Bone marrow (tissue), 2 donors: ENCODE measurements at places on chromosomes 11 and 22.

DNA sequence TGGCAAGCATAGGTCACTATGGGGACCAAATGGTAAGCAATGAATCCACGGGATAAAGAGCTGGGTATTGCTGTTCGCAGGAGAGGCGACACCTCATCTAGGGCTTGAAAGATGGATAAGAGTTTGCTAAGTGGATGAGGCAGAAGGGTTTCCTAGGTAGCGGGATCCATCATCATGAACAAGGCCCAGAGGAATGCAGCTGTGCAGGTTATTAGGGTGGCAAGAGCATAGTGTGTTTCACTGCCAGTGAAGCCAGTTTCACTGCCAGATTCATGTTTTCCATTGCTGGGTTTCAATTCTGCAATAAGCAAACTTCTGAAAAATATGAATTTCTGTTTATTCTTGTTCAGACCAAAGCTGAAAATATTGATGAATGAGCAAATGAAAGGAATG, 27.2 kb downstream of the WEE1 start:
- no peak for DNase-seq

DNA sequence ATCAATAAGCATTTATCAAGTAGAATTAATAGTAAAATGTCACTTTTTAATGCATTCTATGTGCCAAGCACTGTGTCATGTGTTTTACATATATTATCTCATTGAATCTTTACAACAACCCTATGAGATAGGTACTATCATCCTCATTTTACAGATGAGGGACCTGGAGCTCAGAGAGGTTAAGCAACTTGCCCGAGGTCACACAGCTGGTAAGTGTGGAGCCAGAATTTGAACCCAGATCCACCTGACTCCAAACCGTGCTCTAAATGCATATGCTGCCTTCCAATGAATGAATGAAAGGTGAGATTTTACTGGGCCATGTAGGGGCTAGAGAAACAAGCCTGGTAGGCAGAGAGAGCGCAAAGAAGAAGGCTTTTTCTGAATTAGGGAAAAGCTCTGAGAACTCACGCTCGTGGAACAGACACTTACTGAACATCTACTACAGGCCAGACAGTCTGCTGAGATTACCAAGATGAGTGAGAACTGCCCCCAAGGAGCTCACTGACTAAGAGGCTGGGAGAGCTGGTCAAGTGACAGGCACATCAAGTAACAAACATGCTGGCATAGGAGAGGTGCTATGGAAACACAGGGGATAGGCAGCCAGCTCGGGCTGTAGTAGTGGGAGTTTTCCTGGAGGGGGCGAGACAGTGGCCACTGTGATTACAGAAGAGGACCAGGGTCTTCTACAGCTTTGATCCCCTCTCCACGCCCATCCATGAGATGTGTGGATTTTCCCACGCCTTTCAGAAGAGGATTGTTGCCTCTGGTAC, 4.4 kb downstream of the ABCG4 start:
- no peak for DNase-seq

DNA sequence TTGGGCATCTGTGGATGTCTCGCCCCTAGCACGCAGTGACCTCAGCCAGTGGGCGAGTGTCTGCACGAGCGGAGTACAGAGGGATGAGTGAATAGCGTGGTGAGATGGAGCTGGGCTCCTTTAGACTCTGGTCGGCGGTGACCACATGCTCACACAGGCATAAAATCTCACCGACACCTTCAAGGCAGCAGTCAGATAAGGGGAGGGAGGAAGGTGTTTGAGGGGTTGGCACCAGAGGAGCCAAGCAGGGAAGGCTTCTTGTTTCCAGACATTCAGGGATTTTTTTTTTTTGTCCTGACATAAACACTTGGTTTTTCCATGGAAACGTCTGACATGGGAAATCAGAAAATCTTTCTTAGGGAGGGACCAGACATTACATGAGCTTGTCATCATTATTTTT, 35.8 kb downstream of the GRIK4 start:
- DNase-seq, result no peak

DNA sequence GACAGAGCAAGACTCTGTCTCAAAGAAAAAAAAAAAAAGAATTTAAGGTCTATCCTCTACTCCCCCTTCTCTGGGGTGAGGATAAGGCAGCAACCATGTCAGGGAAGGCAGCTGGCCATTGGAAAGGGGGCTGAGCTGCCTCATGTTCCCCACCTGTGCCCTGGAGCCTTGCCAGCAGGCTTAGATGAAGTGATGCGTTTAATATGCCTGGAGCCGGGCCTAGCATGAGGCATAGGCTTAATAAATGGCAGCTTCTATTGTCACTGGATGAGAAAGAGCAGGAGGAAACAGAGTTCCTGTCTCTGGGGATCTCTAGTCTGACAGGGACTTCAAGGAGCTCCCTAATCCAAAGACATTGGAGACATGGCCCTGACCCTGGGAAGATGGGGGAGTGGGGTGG, 3.2 kb upstream of the KCNE3 start:
- DNase-seq, result no peak

DNA sequence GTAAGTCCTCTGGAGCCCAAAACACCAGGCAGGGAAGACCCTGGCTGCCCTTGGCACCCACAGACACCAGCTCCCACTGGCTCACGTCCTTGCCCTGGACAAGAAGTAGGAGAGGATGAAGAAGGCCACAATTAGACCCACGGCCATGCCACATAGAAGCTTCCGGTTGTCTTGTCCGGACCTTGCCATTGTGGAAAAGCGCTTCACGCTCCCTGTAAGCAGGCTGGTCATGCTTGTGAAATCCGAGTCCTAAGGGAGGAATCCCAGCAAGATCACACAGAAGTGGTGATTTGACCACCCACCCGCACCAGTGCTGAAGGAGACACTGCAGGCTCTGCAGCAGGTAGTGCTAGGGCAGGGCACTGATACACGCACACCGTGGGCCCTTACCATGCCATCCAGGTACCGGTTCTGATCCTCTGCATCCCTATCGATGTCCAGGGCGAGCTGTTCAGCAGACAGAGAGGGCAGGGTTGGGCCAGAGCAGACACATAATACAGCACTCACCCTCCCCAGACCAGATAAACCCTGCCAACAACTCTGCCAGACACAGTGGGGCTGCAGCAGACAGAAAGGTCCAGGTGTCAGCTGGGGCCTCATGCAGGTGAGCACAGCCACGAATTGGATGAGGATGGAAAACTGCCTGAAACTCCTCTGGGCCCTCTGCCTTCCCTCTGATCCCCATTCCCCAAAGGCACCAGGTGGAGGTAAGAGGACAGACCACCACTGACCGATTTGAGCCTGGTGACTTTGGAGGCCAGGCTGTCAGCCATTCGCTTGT, 1.8 kb downstream of the BET1L start:
- DNase-seq, result no peak

GRCh38 chr11:70542406-70542805, 144.1 kb downstream of the CTTN start:
- no peak for DNase-seq

DNA sequence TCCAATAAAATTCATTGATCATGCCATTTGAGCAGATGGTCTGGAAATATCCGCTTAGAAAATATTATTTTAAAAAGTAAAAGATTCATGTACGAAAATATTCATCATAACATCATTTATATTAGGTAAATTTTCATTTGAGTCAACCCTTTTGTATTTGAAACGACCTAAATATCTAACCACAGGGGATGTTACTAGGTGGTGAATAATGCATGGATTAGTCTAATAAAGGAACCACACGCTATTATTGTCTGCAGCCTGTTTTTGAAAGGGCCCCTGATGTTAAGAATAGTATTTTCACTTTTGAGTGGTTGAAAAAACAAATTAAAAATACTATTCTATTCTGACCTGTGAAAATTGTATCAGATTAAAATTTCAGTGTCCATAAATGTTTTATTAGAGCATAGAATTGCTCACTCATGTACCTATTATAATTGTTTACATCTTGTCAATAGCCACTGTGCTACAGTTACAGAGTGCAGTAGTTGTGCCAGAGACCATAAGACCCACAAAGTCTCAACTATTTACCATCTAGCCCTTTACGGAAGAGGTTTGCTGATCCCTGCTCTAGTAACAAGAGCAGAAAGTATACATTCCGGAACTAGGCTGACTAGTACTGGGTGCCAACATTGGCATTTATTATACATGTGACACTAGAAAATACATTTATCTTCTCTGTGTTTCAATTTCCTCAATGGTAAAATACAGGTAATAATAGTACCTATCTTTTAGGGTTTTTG, 176.1 kb downstream of the LRRC4C start:
- no peak for DNase-seq

- no peak for DNase-seq
Measured at GRCh38 chr11:76385903-76386302, 4.8 kb downstream of the GVQW3 start.

GRCh38 chr11:48017831-48018527, 37.6 kb downstream of the PTPRJ start:
- no peak for DNase-seq

DNA sequence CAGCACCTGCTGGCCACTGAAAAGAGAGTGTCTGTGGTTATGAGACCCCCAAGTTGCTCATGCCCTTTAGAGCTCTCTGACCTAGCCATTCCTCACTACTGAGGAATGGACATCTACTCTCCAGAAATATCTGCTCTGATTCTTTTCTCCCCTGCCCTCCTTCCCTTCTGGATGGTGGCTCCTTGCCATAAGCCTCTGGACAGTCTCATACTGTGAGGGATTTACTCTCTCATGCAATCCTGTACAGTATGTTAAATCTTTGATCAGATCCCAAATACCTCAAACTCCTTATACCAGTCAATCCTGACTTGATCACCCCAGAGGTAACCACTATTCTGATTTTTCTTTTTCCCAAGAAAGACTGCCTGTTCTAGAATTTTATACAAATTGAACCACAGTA, 80.7 kb downstream of the ARHGAP20 start:
- DNase-seq, result no peak

- no peak for DNase-seq
Measured at GRCh38 chr22:44454113-44454769, 43.8 kb downstream of the RTL6 start.

GRCh38 chr11:62499944-62500649, 46.5 kb downstream of the AHNAK start:
- no peak for DNase-seq

DNA sequence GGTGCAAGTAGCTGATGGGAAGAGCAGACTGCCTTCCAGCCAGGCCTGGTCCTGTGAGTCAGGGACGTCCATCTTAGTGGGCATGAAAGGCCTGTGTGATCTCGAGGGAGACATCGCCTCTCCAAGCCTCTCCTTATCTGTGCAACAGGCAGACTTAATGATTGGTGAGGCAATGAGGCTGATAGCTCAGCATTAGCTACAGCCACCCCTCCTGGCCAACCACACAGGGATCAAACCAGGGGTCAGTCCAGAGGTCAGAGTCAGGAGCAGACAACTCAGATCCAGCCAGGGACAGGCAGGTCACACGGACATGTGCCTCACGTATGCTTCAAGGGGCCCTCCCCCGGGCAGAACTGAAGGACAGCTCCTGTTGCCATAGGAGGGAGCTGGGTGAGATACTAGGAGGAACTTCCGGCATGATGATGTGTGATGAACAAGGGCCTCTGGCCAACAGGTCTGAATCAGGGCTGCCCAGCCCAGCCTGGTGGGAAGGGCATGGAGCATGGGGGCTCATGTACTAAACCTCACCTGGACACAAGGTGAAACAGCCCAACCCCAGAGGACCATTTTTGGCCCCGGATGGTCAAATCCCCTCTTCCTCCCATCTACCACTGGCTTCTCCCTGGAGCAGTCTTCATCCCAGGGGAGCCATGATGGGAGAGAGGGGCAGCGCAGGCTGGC, 2.8 kb upstream of the APOC3 start:
- DNase-seq, result no peak

GRCh38 chr11:39209981-39210380, 2249.5 kb downstream of the LRRC4C start:
- DNase-seq, result no peak

GRCh38 chr11:86538223-86538548, 134.2 kb downstream of the ME3 start:
- DNase-seq, result no peak

DNA sequence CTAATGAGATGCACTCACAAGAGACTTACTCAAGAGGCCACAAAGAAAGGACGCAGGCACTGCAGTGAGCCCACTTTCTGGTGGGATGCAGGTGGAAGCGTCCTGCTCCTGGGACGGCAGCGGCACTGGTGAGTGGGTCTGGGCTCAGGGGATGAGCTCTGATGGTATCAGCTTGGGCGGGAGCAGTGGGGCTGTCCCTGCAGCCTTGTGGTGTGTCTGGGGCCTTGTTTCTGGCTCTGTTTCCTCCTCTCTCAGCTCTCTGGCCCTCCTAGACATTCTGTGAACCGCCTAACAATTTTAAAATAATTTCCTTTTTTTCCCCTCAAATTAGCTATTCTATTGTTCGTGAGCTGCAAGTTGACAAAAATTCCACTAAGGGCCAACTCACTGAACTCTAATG, 8.8 kb upstream of the ST14 start:
- no peak for DNase-seq
